ENCODE measurements at places on chromosomes 4 and X.

DNA sequence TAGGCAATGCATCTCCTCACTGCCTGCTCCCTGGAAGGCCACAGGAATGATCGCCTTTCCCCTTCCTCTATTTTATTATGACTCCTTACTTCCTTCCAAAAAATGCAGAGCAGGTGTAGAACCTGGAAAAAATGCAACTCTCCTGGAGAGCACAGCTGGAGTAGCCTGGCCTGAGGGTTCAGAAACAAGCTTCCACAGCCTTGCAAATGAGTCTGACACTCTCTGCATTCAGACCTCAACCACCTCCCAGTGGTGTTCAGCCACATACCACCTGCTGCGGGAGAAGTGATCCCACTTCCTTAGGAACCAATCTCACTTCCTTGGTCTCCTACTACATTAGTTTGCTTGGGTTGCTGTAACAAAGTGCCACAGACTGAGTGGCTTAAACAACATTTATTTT is 368.1 kb upstream of the NOCT start:
- peak; percentile 69 for DNase-seq

DNA sequence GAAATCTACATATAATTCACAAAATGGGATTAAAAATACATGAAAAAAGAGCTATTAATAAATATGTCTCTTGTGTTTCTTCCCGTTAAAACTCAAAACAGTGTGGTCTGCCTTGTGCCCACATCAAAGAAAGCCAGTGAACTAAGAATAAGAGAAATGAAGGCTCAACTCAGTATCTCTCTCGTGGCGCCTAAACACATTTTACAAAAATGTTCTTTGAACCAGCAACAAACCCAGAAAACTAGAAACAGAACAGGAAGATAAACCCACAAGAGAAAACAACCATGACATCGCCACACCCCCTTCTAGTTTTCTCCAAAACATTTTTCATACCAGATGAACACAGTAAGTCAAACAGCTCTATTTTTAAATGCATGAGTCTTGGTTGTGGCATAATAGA is 130.1 kb downstream of the DCHS2 start:
- no peak for DNase-seq

DNA sequence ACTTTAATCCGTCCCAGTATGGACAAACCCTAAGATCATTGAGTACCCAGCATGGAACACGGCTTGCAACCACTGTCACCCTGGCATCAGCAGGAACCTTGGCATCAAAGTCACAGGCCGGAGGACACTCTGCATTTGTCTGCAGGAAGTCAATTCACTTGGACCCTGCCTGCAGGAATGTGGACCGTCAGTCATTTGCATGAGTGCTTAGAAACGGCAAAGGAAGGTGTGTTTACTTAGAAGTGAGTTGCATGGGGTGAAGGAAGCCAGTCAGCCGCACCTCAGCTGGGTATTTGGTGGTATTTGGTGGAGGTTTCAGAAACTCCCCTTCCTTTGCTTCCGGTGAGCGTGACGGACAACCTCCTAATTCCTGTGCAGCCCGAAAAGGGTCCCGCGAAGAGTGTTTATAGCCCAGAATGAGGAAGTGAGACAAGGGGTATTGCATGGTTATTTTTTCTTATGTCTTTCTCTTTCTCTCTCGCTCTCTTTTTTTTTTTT is 15.5 kb downstream of the P2RY8 start:
- no peak for DNase-seq

DNA sequence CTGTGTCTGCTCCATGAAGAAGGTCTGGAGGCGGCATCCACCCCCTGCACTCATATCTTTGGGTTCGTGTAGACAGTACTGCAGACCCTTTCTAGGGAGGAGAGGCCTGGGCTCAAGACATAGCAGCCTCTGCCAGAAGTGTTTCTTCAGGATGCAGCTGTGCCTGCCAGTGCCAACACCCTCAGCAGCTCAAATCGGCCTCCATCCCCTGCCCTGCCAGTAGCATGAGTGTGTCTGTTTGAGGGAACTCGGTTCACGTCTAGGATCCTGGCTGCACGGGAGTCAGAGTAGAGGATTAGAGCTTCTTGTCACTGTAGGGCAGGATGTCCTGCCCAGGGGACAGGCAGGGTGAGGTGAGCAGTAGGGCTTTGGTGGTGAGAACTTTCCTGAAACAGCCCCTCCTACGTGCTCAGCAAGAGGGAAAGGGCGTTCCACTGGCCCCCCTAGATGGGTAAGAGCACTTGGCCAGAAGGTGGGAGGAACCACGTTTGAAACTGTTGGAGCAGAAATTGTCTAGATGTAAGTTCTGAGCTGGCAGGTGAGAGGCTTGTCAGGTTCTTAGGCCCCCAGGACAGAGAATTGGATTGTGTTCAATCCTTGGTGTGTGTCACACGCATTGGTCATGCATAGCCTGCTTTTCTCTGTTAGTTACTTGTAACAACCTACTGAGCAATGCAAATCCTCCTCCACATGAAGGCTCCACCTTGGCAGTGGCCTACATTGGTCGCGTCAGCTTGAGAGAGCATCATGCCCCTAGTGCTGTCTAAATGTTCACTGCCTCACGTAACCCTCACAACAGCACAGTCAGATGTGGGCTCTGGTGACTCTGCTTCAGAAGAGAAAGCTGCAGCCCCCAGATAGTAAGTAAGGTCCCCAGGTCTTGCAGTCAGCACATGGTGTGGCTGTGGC is 25.8 kb upstream of the FAM193A start:
- no peak for DNase-seq

DNA sequence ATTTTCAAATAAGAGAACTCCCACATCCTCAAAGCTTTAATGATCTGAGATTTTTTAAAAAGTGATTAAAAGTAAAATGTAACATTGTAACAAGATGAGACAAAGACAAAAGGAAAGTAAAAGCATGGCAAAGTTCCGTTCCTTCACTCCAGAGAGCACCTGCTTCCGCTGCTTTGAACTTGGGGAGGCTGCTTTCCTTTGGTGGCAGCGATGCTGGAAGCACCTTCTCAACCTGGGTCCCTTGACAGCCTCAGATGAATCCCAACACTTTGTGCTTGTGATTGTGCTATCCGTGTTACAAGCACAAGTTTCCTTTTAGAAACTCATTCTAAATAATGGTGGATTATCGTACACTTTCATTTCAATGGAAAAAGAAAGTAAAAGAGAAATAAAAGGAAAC is 59.7 kb downstream of the HADH start:
- DNase-seq: no peak

GRCh38 chrX:19785647-19786046 is 101.8 kb downstream of the SH3KBP1 start:
- no peak for DNase-seq

DNA sequence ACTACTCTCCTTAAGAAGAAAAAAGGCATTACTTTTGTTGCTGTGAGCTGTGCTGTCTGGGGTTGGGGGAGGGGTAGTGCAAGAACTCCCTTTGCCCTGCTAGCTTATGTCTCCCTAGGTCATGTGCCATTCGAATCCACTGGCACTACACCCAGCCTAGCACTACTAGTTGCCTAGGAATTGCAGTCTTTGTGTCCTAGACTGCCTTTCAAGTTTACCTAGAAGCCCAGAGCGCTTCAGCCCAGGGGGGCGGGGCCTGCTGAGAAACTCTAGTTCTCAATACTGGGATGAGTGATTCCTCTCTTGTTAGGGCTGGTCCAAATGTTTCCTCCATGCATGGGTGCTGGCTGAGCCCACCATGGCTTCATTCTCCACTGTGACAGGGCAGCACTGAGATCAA is 1011.5 kb downstream of the PCDH19 start:
- DNase-seq: no peak

- no peak for DNase-seq
These were observed 38.5 kb upstream of the YTHDC1 start for GRCh38 chr4:68388347-68388865.

GRCh38 chr4:185209031-185209851 is at the start of gene SNX25:
TSS of gene SNX25 (plus strand) at chr4:185209598. CDS start at chr4:185209827, 229 bp downstream.
- peak; percentile 91 for DNase-seq

DNA sequence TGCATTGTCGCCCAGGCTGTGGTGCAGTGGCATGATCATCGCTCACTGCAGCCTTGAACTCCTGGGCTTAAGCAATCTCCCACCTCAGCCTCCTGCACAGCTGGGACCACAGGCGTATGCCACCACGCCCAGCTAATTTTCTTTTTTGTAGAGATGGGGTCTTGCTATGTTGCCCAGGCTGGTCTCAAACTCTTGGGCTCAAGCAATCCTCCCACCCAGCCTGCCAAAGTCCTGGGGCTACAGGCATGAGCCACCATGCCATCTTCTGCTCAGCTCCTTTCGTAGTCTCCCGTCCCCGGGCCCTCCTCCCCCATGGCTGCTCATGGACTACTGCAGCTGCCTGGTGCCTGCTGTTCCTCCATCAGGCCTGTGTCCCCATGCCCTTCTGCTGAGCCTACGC is 58.1 kb downstream of the TAPT1 start:
- DNase-seq: no peak

- no peak for DNase-seq
These were observed 157.6 kb downstream of the SH3KBP1 start for GRCh38 chrX:19729761-19730160.

GRCh38 chrX:13780868-13781427 is 35.9 kb downstream of the GPM6B start:
- DNase-seq: no peak

DNA sequence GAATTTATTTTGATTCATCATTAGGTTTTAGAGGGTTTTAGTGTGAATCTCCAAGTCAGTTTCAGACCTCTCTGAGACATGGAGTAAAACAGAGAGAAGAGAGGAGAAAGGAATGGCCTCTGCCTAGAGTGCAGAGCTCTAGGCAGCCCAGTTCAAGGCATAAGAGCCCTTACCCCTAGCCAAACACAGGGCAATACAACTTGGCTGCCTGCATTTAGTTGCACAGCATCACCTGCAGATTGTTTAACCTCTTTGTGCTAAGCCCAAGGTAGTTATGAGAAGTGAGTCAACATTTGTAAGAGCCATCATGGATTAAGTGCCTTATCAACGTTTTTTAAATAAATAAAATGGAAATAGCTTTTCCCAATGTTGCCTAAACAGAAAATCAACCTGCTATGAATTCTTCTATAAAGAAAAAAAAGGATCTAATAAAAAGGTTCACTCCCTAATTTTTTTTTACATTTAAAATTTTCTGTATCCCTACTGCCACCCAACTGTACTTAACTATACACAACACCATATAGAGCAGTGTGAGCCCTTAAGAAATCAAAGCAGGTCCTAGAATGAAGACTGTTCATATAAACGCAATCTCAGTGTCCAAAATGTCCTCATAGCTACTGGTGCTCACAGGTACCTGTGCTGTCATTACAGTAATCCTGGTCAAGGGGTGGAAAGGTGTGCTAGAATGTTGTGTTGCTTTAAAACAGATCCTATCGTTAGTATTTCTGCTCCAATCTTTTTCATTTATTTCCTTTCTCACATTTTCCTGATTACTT is 36.0 kb downstream of the PF4 start:
- no peak for DNase-seq

- DNase-seq: no peak
These were observed 119.8 kb upstream of the TSPAN5 start for GRCh38 chr4:98778206-98778605.

DNA sequence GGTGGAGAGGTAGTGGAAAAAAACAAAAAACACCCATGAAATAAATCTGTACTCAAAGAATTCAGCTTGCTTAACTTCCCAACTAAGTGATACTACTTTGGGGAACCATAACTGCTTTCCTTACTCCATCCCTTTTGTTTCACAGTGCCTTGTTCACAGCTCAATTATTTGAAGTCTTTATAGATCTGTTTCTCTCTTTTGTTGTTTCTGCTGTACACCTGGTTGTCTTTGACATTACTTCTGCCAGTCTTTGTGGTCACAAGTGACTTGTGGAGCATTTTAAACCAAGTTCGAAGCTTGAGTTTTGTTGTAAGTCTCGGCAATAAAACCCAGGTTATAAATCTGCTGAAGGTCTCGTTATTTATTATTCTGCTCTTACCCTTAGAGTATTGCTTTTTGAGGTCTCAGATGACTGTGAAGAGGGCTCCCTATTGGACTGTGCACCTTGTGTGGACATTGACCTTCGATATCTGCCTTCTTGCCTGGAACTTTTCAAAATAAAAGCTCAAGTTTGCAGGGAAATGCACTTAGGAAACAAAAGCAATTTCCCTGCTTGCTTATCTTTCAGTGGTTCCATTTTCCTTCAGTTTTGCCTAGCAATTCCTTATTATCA is 59.8 kb downstream of the ANK2 start:
- DNase-seq: peak; percentile 45

- no peak for DNase-seq
These were observed 28.5 kb upstream of the MAGEE1 start for GRCh38 chrX:76398970-76399369.

GRCh38 chr4:96993560-96993959 is 1149.7 kb downstream of the STPG2 start:
- DNase-seq: peak; percentile 33

DNA sequence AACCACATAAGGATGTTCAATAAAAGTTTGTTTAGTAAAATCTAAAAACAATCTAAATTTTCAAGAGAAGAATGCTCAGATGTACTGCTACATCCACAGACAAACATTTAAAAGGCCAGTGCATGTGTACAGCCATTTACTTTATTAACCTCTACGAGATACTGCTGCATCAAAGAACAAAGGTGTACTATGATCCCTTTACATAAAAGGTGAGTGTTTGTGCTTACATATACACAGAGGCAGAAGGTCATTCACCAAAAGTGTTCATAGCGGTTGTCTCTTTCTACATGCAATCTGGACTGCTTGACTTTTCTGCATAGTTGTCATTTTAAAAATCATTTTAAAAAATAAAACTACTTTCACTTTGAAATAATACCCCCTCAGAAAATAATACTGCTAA is 81.7 kb downstream of the AFAP1 start:
- no peak for DNase-seq

GRCh38 chrX:101655534-101655933 is 4.1 kb downstream of the ARMCX2 start:
- no peak for DNase-seq

DNA sequence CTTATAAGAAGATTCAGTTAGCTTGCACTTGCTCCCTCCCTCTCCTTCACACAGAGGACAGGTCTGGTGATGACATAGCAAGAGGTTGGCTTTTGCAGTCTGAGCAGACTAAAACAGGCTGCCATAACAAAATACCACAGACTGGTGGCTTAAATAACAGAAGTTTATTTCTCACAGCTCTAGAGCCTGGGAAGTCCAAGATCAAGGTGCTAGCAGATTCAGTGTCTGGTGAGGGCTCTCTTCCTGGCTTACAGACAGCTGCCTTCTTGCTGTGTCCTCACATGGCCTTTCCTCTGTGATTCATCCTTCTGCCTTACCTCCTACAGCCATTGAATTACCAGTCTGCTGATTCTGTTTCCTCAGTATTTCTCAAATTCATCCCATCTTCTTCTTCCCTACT is 13.1 kb downstream of the RP2 start:
- DNase-seq: no peak

GRCh38 chrX:103533511-103534216 is 14.4 kb upstream of the RAB40A start:
- DNase-seq: peak; percentile 60

- no peak for DNase-seq
These were observed 7.5 kb upstream of the TIMP1 start for GRCh38 chrX:47574547-47575301.

- peak; percentile 69 for DNase-seq
These were observed 366.7 kb downstream of the PCDH7 start for GRCh38 chr4:31086756-31087330.

DNA sequence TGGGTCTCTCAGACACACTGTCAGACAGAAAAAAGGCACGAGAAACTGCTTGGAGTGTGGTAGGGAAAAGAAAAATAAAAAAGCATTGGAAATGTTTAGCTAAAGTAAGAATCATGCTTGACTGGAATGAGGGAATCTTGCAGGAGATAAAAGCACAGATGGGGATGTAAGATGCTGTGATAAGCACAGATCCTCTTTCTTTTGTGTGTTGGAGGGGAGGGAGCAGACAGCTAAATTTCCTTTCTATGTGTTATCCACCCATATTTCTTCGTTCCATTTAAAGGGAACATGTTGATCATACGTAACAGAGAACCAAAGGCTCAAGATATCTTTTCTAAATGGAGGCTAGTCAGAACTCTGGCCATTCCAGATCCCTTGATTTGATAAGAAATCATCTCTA is 614.0 kb upstream of the LCORL start:
- DNase-seq: no peak
